Activated naive CD4-positive, alpha-beta T cell treated with anti-CD3 and anti-CD28 coated beads, Interleukin-2, amount 50 U/mL, for 72 hours (primary cell): ENCODE measurements at places on chromosomes 2 and 18. TPM values are rescaled to one million over a fixed set of nuclear protein-coding genes. Genes with fewer than 3 reads are reported as not detected.

ST8SIA3 gene
- total RNA-seq = not detected

SERPINB4 gene
- total RNA-seq = not detected

CCDC138 gene
- 6.5 TPM for total RNA-seq

OTOF gene
- 0.16 TPM for total RNA-seq

NOL4 gene
- not detected for total RNA-seq

DNA sequence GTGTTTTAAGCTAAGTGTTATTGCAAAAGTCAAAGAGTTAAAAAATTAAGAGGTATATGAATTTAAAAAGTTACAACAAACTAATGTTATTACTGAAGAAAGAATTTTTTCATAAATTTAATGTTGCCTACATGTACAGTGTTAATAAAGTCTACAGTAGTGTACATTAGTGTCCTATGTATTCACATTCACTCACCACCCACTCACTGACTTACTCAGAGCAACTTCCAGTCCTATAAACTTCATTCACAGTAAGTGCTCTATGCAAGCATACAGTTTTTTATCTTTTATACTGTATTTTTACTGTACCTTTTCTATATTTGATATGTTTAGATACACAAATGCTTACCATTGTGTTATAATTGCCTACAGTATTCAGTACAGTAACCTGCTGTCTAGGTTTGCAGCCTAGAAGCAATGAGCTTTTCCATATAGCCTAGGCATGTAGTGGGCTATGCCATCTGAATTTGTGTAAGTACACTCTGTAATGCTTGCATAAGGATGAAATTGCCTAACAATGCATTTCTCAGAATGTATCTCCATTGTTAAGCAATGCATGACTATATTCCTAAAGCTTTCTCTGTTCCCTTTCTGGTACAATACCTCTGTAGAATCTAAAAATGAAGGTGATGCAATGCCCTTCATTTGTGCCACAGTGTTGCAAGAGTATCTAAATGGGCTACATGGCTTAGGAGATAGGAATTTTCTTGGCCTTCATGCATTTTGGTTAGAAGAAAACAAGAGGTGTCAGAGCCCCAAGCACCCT, 370.8 kb upstream of the NT5C1B start:
- DNase-seq = no peak

DNA sequence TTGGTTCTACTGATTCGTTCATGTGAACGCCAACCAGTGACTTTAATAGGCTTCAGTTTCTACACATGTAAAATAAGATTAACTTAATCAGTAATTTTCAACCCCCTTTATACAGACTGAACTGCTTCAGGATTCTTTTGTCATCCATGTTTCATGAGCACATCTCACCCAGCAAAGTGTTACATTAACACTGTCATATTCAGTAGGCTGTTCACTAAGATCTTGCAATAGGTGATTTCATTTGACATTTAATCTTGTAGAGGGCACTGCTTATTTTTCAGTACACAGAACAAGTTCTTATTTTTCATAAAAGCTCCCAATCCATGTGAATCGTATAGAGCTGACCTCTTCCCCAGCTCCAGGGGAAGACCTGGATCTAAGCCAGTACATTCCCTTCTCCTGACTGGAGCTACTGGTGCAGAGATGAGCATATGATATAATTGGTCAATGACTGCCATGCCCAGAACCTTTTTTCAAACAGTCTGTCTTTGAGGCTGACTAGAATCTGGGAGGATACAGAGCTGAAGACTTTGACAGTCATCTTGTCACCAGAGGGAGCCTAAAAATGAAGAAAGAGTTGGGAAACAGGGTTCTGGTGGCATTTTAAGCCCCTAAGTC, 72.2 kb upstream of the CHRNA1 start:
- DNase-seq = no peak

DNA sequence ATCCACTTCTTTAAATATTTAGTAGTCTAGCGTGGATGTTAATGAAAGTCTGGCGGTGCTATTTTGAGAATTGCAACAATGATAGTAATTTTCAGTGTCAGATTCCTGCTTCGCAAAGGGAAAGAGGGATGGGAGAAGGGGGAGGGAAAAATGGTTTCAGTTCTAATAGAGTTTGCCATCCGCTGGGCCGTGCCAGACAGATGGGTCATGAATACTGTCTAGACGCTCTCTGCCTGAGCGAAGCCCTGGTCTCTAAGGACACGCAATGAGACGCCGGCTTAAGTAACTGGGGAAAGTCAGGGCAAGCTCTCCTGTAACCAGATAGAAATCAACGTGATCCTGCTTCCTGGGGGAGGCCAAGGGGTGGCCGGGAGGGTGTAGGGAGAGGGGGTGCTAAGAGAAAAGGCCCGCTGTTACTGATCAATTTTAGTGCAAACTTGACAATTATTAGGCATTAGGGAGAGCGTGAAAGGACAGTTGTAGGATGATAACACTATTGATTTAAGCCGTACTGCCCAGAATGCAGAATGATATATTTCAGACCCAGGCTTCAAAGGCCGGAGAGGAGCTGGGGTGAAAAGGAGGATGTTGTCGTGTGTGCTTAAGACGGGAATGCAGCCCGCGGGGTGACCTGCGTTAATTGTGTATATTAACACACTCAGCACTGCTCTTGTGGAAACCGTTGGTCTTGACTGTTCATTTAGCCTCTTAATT, 229.2 kb downstream of the LDLRAD4 start:
- no peak for DNase-seq

DNA sequence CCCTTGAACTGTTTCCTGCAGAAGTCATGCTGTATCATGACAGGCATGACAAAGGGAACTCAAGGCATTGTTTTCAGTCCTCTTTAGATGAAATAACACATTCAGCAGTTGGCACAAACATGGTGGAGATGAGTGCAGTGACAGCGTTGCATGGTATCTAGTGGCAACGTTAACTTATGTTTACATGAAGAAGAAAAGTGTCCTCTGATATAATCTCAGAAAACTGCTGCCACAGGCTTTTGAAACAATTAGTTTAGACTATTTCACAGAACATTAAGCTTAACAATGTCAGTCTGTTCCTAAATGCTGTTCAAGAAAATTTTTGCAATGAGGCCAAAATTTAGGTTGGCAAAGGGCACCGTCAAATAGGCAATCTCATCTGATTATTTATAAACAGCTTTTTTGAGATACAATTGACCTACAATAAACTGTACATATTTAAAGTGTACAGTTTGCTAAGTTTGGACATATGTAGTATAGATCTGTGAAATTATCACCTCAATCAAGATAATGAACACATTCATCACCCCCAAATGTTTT, 64.7 kb downstream of the LYPD6B start:
- DNase-seq = no peak

GRCh38 chr18:62523631-62524439, 1.0 kb downstream of the ZCCHC2 start:
- peak; percentile 63 for DNase-seq

DNA sequence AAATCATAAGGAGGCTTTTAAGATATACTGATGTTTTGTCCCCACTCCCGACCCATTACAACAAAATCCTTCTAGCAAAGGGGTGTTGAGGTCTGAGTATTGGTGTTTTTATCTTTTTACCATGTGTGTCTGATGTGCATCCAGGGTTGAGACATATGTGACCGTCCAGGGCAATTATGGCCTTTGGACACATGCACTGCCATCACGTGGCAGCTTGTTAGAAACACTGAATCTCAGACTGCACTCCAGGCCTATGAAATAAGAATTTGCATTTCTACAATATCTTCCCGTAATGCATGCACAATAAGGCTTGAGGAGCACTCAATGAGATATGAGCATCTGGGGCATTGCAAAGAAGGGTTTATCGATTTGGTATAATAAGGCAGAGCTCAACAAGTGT, 235.1 kb upstream of the ZNF804A start:
- DNase-seq = no peak

DNA sequence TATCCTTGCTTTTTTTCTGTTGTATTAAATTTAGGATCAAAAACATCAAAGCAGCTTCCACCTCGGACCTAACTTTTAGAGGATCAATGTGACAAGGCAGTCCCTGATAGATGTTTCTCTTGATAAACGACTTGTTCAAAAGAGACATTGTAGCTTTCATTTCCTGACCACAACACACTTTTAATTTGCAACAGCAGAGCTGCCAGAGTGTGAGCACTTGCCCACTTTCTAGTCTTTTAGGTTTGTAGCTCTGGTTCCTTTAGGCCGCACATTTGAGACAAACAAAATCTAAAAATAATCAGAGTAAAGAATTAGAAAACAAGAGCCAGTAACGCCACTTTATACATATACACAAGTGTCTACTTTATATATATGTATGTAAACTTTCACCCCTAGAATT, 3.1 kb downstream of the FIGN start:
- DNase-seq = no peak

- no peak for DNase-seq
These were observed 38.3 kb upstream of the SESTD1 start for GRCh38 chr2:179302764-179303571.

GRCh38 chr2:6723865-6724604, 141.7 kb downstream of the CMPK2 start:
- no peak for DNase-seq

GRCh38 chr18:3870914-3871313, 420.9 kb downstream of the TGIF1 start:
- DNase-seq = no peak

DNA sequence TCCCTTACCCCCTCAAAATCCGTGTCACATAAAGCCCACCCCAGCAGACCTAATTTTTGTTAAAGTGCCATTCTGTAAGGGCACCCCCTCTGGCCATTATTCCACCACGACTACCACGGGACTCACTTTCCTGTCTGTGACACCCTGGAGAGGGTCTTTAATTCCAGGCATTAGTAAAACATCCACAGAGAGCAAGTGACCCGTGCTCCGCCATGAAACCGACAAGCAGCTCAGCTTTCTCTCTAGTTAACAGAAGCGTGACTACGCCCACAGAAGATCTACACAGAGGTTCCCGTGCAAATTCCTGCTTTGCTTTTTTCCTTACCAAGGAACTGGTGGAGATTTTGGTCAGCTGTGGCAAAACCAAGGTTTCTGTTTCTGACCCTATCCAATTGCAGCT, 4.4 kb downstream of the SIGLEC15 start:
- DNase-seq = no peak

DNA sequence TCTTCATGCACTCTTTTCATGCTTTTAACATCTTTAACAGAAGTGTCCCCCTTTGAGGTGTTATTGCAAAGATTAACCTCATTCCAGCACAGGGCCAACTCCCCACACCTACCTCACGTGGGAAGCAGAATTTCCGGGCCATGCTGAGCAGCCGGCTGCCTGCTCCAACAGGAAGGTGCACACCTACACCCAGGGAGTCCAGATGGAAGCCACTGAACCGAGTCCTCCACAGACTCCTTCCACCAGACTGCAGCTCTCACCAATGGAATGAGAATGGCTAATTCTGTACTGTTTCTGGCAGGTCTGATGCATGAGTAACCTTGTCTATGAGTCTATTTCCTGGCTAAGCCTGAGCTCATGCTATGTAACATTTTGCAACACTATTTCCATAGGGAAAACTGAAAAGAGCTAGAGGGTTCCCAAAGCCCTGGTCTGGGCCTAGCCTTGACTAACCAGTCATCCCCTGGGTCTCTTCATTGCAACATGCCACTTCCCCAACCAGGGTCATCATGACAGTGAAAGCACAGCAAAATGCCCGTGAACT, 11.0 kb downstream of the ERFE start:
- DNase-seq = no peak

DNA sequence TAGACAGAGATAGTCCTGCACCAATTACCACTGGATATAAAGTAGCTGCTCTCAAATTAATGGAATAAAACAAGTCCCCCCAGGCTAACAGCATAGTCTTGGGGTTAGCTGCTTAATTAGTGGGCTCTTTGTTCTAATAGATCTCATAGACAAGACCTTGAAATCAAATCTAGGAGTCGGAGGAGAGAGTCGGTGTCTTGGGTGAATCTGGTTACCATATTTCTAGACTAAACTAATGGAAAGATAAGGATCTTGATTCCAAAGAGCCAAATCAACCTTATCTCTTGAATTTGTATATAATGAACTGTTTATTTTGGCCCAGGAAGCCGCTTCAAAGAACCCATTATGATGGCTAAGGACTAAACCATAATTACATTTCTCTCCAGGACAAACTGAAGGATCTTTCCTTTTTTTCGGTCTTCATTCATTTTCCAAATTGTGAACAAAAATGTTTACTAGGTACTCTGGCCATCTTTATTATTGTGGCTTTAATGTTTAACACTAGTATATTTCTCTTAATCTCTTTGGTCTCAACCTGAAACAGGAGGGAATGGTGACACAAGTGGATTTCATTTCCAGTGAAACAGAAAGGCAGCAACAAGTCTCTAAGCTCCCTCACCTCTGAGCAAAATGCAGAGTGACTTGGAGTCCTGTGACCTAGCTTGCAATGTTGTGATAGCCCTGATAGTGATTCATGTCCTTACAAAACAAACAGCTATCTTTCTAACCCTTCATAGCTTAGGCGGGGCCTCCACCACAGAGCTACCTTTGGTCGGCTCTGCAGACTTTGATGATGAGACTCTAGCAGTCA, 137.9 kb upstream of the PARD3B start:
- no peak for DNase-seq
